ENCODE measurements at places on chromosomes 7 and 10.

- no peak for DNase-seq
Measured at GRCh38 chr10:120105001-120105400, 212.5 kb downstream of the SEC23IP start.

GRCh38 chr10:112446055-112446854 lies 459 bp downstream of the ZDHHC6 start:
- no peak for DNase-seq

- no peak for DNase-seq
Measured at GRCh38 chr7:7843240-7843639, 124.8 kb upstream of the RPA3 start.

DNA sequence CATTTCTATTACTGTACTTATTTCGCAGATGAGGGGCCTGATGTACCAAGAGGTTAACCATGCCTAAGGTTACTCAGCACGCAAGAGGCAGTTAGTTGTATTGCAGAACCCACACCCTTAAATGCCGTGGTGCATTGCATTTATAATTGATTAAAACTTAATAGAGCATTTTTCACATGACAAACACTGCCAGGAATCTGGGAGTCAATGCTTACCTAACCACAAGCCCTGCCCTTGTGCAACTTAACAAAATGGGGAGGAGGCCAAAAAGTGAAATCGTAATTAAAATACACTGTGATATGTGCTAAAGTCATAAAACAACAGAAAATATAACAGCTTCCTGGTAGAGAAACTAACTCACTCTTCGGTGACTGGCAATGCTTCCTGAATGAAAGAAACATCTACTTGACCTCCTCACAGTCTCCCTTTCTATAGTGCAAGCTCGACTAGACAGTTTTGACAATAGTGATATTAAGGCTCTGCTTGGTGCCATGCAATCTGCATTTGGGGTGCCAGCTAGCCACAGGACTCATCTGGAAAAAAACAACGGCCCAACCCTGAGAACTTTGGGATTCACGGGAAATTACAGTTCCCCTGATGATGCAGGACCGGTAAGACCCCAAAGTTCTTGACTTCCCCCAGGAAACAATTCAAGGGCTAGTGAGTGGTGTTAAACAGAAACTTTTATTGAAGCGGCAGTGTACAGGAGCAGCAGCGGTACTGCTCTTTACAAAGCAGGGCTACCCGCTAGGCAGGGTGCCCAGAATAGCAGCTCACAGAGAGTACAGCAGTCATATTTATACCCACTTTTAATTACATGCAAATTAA lies 612.4 kb downstream of the TNS3 start:
- DNase-seq = no peak

DNA sequence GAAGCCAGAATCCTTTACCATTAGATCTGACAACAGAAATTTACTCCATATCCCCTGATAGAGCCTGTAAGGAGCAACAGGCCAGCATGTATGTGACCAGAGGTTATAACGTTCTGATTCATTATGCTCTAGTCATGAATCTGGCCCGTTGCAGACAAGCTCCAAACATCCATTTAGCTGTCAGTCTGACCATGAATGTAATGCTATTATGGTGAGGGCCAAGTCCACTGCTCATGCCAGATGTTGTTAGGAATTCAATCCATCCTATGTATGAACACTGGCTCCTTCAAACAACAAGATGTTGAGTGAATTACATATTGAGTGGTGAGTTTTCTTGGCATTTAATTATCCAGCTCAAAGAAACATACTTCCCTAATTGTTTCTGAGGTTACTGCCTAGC lies 610.1 kb upstream of the ANKRD30A start:
- no peak for DNase-seq

Data from naive thymus-derived CD4-positive, alpha-beta T cell (primary cell).